Kidney glomerular epithelial cell (primary cell): ENCODE measurements at places on chromosomes 6 and 20.

DNA sequence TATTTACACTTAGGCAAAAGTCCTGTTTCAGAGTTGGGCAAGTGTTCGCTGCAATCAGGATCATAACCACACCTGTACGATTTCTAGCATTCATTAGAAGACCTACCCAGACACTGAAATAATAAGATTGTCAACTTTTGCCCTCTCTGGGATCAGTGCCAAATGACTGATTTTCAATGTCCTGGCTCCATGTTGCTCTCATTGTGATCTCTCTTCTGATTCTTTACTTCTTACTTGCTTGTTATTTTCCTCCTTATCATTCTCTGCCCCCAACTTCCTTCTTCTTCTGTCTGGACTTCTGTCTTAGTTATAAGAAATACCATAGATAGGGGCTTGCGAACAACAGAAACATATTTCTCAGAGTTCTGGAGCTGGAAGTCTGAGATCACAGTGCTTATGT, 94.4 kb upstream of the BMP2 start:
- no peak for DNase-seq

DNA sequence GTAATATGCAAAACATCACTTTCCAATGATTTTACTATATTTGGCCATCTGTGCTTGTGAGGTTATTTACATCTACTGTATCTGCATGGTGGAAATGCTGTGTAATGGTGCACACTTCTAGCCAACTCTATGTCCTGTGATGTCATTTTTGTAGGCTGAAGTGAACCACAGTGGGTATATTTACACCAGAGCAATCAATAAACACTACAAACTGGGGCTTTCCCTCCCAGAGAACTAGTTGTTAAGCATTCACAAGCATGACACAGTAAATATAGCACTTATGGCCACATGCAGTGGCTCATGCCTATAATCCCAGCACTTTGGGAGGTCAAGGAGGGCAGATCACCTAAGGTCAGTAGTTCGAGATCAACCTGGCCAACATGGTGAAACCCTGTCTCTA, 4.9 kb downstream of the SLC22A2 start:
- DNase-seq = peak; percentile 28

GRCh38 chr20:61251529-61252393, at the start of gene CDH4:
Gene CDH4, plus strand, starts transcription at chr20:61252261.
- no peak for DNase-seq

- peak; percentile 90 for DNase-seq
These were observed 85.2 kb downstream of the SESN1 start for GRCh38 chr6:109009236-109009961.

GRCh38 chr6:45835721-45836437, 179.8 kb downstream of the CLIC5 start:
- no peak for DNase-seq
